ENCODE measurements at places on chromosomes 1 and 21.

DNA sequence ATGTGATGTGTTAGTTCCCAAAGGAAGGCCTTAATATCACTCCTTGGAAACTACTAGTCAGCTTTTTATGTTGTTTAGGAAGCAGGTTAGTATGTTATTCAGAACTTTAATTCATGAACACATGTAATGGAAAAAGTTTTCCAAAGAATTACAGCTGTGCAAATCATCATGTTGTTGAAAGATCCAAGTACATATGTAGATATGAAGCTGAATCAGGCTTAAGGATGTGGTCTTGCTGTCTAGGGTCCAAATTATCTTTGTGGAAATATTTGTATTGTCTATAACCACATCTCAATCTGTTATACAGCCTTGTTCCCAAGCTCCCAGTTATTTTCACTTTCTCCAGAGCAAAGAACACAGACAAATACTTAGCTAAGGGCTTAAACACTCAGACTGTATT, 231.6 kb downstream of the TPR start:
- no peak for ATAC-seq

- ATAC-seq, result no peak
Measured at GRCh38 chr1:97385536-97386277, 535.1 kb downstream of the DPYD start.

- ATAC-seq, result peak; percentile 67
Measured at GRCh38 chr1:11645670-11646265, 8.5 kb downstream of the FBXO2 start.

DNA sequence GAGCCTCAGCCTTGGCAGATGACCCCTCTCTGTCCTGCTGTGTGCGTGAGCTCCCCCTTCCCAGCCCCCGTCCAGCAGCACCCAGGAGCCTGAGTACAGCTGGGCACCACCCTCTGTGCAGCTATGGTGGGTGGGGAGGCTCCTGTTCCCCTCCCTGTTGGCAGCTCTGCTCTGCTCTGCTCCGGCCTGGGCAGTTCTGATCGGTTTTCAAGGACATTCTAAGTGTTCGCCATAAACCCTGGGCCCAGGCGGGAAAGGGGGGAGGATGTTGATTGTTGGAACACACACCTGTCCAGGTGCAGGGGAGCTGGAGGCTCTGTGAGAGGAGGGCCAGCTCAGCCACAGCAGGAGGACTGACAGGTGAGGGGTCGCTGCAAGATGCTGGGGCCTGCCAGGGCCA, at the start of gene CLCNKB:
Gene CLCNKB, plus strand, starts transcription at position 262 of the 400 bp plus-strand sequence. CDS start 711 bp downstream, outside the sequence.
- ATAC-seq, result no peak

GRCh38 chr1:97004054-97004453, 282.5 kb downstream of the PTBP2 start:
- no peak for ATAC-seq

GRCh38 chr1:118973531-118974137, 14.5 kb downstream of the TBX15 start:
- ATAC-seq, result no peak

DNA sequence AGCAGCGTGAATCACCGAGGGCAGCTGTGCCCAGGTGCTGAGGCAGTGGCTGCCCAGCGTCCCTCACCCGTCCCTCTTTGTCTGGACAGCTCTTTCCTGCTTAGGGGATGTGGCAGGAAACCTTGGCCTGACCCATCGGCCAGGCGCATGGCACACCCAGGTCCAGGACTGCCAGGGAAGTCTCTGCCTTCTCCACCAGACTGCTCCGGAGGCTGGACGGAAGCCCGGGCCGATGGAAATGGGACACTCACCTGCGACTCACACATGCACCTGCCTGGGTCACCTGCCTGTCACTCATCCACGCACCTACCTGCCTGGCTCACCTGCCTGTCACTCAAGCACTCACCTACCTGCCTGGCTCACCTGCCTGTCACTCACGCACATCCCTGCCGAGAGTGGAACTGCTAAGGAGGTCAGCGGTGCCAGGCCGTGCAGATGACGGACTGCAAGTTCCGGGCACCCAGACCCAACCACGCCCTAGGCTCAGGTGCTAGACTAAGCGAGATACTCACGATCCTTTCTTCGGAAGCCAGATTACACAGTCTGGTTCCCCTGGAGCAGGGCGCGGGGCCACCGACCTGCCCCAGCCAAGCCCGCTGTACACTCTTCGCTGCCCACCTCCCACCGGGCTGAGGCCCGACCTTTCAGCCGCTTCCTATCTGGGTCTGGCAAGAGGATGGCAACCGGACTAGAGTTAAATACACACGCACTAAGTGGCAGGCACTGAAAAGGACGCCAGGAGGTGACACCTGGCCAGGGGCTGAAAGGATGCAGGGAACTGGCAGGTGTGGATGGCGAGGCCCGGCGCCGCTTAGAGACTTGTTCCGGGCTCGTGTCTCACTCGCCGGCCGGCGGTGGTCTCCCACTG, 1.1 kb downstream of the UBE2J2 start:
- no peak for ATAC-seq

DNA sequence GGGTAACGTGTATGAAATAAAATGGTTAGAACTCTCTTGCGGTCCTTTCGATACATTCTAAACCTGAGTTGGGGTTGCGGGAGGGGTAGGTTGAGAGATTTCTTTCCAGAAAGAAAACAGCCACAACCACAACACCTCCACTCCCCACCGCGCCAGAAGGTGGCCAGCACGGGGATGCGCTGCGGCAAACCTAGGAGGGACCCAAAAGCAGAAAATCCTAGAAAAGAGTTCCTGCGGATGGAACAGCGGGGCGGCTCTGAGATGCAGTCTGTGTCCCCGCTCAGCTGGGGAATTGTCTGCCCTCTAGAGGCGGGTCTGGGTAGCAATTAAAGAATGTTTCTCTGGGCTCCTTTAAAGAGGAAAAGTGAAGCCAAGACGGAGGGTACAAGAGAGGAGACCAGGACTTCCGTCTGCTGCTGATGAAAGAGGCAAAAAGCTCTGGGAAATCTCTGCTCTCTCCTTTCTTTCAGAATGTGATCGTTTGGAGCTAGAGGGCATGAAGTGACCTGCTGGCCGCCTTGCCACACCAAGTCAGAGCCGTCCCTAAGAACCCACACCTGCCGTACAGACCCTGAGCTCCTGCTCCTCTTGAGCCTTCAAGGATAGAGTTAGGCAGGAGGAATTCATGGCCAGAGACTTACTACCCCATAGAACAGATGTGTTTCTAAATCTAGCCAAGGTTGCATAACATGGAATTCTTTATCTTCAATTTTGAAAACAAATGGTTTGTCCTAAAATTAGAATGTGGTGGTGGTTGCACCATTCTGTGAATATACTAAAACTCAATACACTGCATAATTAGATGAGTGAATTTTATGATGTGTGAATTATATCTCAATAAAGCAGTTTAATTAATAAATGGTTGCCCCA, 46.5 kb upstream of the COA6 start:
- ATAC-seq, result peak; percentile 80

All from activated T-helper 17 cell treated with anti-CD3 and anti-CD28 coated beads, Interleukin-2, amount 50 U/mL, for 72 hours (primary cell).